Stimulated activated CD4-positive, alpha-beta T cell treated with anti-CD3 and anti-CD28 coated beads, Interleukin-15, amount 100 ng/mL, for 1 hour (primary cell): ENCODE measurements at places on chromosomes 2 and 18.

DNA sequence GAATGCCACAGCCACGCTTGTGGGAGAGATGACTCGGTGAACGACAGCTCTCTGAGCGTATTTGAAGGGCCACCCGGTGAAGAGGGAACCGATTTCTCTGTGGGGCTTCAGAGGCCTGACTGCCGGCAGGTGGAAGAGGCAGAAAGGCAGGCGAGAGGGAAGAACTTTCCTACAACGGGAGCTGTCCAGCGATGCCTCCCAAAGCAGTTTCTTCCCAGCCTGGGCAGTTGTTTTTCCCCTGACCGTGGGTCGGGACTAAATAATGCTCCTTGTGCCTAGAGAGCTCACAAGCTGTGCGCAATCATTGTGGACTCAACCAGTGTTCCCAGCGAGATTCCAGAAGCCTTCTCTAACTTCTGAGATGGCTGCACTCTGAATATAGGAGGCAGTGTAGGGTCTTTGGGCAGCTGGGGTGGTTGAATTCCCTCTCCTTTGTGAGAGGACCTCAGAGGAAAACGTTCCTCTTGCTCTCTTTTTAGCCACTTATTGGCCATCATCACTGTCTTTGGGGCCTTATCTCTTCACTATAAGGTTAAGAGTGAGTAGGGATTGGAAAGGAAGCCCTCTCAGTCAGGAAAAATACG, 710 bp downstream of the SEC11C start:
- DNase-seq, result no peak

- DNase-seq, result no peak
Observed at GRCh38 chr18:49757513-49758262, 55.6 kb downstream of the ACAA2 start.

- no peak for DNase-seq
Observed at GRCh38 chr2:236402033-236402790, 138.0 kb upstream of the ASB18 start.

GRCh38 chr2:231351648-231352047, 43.9 kb upstream of the B3GNT7 start:
- DNase-seq, result no peak

- no peak for DNase-seq
Observed at GRCh38 chr2:181120625-181121024, 140.2 kb downstream of the UBE2E3 start.

DNA sequence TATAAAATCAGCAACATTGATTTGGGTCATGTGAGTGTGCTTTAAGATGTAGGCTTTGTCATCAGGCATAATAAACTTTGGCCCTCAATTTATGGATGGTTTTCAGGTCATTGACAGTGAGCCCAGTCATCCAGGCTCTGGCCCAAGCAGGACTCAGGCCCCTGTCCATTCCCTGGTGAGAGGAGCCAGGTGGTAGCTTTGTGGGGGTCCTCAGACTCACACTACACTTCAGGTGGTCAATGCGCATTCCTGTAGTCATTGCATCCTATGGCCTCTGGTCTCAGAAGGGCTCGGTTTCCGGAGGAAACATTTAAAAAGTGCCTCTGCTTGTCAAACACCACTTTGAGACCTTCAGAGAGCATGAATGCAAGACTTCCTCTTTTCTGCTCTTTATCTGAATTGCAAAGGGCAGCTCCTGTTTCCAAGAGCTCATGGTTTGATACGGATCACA, 20.2 kb downstream of the LGALSL start:
- DNase-seq, result no peak

GRCh38 chr18:49227441-49228165, 232.8 kb downstream of the DYM start:
- no peak for DNase-seq

GRCh38 chr2:9596621-9597311, 34.0 kb downstream of the YWHAQ start:
- no peak for DNase-seq

- no peak for DNase-seq
Observed at GRCh38 chr2:37454851-37455762, 110.7 kb downstream of the QPCT start.

GRCh38 chr2:194062401-194062800, 1594.6 kb upstream of the SLC39A10 start:
- DNase-seq, result no peak

- DNase-seq, result no peak
Observed at GRCh38 chr2:55459279-55459678, 39.6 kb upstream of the CCDC88A start.

GRCh38 chr18:58975781-58976180, 111.1 kb downstream of the ZNF532 start:
- no peak for DNase-seq

- no peak for DNase-seq
Observed at GRCh38 chr2:75603477-75603876, 42.7 kb upstream of the EVA1A start.

DNA sequence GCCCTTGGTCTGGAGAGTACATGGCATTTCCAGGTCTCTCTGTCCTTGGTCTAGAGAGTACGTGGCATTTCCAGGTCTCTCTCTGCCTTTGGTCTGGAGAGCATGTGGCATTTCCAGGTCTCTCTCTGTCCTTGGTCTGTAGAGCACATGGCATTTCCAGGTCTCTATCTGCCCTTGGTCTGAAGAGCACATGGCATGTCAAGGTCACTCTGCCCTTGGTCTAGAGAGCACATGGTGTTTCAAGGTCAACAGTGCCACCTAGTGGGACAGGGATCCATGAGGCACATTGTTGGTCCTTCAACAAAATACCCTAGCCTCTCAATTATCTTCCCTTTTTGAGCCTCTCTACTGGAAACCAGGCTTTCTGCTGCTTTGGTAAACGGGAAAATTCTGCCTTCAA, 250.2 kb downstream of the OTX1 start:
- no peak for DNase-seq

- DNase-seq, result no peak
Observed at GRCh38 chr2:43605079-43605655, 9.3 kb upstream of the THADA start.

DNA sequence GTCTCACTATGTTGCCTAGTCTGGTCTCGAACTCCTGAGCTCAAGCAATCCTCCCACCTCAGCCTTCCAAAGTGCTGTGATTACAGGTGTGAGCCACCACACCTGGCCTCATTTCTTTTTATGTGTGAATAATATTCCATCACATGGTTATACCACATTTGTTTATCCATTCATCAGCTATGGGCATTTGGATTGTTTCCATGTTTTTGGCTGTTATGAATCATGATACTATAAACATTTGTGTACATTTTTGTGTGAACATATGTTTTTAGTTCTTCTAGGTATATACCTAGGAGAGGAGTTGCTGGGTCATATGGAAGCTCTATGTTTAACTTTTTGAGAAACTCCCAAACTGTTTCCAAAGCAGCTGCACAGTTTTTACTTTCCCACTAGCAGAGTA, 24.4 kb downstream of the PKP4 start:
- no peak for DNase-seq

GRCh38 chr2:64748561-64748960, 94.8 kb upstream of the SERTAD2 start:
- DNase-seq, result no peak

DNA sequence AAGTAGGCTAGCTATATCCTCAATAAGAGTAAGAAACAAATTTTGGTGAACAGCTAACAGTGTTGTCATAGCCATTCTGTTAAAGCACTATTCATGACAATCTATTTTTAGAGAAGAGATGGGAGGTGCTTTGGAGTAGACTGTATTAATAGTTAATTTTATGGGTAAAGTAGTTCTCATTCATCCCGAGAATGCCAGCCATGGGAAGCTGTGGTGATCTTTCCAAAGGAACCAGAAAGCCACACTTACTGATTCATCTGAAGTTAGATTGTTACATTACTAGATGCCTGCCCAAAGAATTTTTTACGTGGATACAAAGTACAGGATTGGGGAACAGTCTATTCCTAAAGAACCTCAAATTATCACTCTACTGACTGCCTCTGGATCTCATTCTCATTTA, 74.6 kb downstream of the ZRANB3 start:
- no peak for DNase-seq

- DNase-seq, result no peak
Observed at GRCh38 chr2:70118798-70119454, 31.6 kb downstream of the PCBP1 start.

- no peak for DNase-seq
Observed at GRCh38 chr2:1814616-1815015, 70.3 kb upstream of the PXDN start.

DNA sequence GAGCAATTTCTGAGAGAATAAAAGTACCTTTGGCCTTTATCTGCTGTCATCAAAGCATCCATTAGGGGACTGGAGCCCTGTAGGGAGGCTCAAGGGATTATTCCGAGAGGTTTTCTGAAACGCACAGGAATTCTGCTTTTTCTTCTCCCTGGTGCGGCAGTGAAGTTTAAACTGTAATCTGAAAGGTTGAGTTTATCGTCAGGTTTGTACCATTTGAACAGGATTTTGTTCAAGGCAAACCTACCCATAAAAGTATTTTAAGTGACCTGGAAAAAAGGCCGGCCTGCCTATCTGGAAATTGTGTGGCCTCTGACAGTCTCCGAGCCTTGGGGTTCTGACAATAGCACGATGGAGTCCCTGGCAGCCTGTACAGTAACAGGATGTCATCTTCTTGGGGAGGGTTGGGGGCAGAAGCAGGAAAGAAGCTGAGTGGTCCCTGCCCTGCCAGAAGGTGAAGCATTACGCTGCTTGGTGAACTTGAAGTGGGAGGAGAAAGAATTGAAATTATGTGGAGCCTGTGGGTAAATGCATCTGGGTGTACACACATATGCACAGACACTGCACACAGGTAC, 272.0 kb downstream of the CYRIA start:
- DNase-seq, result no peak

GRCh38 chr2:1788478-1788959, 44.2 kb upstream of the PXDN start:
- DNase-seq, result no peak

GRCh38 chr2:151757861-151758260, 23.6 kb upstream of the NEB start:
- DNase-seq, result no peak

DNA sequence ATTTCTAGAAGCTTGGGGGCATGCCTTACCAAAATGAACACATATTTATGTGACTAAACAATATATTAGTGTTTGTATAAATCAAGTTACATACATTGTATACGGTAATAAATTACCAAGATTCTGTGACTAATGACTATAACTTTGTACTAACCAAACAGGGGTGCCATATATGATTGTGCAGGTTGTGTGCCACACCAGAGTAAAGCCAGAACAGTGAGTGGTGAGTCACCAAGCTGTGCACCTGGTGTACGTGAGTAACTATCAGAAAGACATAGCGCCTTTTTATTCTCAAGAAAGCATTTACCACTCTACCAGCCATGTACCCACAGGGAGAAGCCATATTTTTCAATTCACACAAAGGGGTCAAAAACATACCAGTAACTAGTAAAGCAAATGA, 453.2 kb upstream of the PIK3C3 start:
- DNase-seq, result no peak

DNA sequence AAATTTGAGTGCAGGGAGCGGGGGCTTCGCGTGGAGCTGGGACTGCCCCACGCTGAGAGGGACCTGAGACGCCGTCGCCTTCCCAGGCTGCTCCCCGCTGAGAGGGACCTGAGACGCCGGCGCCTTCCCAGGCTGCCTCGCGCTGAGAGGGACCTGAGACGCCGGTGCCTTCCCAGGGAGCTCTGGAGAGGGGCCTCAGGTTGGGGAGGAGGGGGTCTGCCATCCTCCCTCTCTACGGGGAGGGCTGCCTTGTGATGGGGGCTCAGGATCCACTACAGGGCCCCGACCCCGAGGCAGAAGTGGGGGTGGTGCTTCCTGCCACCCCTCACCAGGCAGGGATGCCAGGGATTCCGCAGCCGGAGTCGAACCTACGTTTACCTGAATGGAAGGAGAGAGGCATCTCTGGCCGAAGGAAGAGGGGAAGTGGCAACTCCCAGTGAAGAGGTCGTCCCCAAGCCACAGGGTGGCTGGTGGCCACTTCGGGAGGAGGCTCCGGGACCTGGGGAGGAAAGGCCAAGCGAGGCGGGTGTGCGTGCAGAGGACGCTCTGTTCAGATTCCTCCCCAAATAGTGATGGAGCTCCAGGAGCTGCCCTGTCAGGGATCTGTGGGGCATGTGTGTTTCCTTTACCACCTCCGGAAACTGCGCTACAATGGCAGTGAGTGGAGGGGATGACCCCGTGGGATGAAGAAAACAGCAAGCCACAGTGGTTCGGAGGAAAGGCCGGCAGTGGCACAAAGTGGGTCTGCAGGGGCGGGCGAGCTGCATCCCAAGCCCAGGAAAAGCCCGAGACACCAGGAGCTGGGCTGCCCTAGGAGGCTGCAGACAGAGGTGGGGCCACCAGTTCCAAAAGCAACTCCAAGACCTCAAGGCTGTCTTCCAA, 108.2 kb upstream of the CTDP1 start:
- no peak for DNase-seq
